ENCODE measurements at places on chromosomes 2 and 18.
A peak's percentile ranks its signal among the peaks of the same experiment; 100 is the strongest.

DNA sequence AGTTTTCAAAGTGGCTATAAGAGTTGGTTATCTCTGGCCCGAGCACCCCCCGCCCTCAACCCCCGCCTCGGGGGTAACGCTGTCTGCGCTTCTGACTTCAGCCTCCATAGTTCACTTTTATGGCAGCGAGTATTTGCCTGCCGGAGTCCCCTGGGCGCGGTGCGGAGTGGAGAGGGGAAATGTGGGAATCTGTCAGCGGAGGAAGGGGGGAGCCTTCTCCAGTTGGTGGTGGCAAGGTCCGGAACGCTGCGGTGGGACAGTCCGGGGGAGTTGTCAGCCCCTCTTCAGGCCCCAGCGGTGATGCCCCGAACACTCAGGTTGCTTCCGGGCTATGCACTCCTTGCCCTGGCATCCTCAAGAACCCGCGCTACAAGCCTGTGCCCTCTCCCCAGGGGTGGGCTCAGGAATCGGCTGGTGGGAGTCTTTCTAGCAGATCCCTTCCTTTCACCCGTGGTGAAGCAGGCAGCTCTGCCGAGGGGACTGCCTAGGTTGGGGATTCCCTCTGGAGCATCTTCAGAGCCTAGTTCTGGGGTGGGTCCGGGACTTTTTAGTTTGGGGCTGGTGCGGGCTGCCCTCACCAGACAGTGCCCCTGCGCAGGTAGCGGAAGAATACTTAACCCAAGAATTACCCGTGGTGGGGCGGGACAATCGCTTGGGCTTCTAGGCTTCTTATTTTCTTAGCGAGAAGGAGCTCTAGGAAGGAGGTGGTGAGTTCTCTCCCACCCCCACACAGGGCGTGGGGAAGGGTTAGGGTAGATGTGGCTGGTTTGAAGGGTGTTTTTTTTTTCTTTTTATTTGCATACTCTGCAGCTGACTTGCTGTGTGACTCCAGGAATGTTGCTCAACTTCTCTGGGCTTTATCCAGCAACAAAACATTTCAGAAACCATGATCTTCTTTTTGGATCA lies 1.6 kb downstream of the ATOH8 start:
- no peak for DNase-seq

DNA sequence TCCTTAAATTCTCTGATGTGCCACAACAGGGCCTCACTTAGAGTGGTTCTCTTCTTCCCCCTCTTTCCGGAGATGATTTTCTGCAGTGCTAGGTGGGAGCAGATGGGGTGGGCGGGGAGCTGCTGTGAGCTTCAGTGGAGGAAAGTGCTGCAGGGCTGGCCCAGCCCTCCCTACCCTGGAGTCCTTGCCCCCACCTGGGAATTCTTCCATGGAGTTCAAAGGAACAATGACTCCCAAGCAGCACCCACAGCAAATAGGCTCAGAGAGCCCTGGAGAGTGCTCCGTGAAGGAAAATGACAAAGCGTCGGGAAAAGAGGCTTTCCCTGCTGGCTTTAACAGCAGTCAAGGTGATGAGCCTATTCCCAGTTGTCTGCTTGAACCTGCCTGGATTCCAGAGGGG lies 28.8 kb downstream of the LOXHD1 start:
- no peak for DNase-seq

DNA sequence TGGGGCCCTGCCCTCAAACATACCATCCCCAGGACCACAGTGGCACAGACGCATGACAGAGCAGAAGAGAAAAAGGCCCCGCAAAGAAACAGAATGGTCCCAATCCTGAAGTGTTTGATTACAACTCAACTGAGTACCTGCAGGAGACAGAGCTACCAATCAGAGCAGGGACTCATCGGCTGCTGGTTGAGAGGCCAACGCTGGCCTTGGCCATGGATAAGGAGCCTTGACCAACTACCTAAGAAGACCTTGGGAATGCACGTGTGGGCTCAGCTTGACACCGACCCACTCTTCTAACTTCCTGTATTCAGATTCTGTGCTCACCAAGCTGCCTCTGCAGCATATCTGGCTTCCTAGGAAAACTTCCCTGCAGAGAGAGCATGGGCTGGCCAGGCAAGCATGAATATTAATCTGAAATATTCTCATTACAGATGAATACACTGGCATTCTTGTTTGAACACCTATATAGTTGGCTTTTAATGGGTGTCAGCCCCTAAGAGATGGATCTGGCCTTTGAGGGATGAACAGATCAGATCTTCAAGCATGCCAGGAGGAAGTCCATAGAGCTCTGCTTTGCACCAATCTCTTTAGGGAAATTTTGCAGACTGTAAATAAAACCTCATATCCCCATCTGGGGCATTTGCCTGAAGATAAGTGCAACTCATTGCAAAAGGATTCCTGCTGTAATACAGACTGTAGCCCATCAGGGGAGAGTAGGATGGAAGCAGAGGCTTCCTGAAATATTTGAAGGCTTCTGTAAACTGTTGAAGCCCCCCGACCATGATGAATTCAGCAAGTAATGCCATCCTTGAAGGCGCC lies 135.4 kb downstream of the BCL2 start:
- no peak for DNase-seq

DNA sequence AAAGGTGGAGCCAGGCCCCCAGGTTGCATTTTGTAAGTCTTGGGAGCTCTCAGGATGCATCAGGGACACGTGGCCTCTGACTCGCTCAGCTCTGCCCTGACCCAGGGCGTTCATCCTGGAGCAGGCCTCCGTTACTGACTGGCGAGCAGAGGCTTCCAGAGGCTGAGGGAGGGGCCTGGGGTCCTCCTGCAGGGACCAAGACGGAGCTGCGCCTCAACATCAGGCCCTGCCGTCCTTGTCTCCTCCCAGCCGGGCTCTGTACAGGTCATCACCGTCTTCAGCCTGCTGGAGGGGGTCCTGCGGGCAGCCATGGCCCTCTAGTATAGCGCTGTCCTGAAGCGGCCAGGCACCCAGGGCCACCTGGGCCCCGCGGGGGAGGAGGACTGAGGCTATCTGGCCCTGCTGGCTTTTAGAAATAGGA lies 10.2 kb upstream of the ALPP start:
- no peak for DNase-seq

GRCh38 chr18:30652387-30652786 lies 390.2 kb downstream of the DSC3 start:
- no peak for DNase-seq

DNA sequence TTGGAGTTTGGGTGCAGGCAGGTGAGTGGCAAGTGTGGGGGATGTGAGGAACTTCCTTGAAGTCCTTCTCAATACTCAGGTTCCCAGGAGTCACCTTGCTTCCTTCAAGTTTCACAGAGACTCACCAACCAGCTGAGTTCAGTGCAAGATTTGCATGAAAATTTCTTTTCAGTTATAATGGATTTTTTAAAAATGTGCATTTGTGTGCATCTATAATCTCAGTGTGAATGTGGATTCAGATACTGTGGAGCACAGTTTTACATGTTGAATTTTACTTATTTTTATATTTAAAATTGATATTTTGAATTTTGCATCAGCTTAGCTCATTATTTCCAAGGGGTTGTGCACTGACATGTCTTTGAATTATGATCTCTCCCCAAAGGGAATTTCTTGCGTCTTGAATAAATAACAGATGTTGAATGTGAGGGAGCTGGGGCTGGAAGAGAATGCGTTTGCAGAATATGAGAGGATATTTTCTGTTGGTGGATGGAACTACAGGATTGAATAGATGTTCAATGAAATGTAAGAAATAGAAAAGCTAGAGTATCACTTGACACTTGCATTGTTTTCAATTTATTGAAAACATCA lies 184.3 kb downstream of the RPRM start:
- DNase-seq: no peak

DNA sequence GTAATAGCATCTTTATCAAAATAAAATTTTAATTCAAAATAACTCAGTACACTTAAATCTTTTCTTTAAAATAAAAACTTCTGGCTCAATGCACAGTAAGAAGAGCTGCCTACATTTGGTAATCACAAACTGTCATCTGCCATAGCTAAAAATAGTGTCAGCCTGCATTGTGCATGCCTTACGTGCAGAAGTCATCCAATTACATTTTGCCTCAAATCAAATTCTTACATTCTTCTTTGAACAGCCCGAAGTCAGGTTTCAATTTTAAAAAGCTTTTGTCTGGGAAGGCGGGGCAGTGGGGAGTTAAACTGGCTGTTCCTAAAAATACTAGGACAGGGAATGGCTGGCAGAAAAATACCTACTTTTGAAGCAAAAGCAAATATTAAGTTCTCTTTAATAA lies 51.1 kb downstream of the RTN4 start:
- DNase-seq: no peak

GRCh38 chr2:176297737-176298136 lies 28.5 kb downstream of the MTX2 start:
- DNase-seq: no peak

GRCh38 chr2:164896226-164896625 lies 54.6 kb upstream of the COBLL1 start:
- DNase-seq: no peak

GRCh38 chr2:232488097-232488711 lies 570 bp upstream of the ECEL1 start:
- no peak for DNase-seq

GRCh38 chr2:1818811-1819210 lies 74.5 kb upstream of the PXDN start:
- DNase-seq: no peak

DNA sequence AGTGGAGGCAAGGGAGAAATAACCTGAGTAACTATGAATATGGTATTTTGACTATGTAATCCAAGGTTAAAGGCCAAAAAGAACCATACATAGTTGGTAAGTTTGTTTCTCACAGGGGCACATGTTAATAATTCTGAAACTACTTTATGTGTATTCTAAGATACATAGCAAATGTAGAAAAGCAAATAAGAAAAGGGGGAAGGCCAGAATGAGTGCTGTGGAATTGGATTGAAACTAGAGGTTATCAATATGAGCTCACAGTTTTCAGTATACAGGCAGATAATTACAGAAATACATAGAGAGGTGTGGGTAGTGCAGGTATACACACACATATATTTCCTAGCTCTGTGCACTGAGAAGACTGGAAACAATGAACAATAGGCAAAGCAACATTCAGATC lies 13.7 kb downstream of the INO80C start:
- no peak for DNase-seq

DNA sequence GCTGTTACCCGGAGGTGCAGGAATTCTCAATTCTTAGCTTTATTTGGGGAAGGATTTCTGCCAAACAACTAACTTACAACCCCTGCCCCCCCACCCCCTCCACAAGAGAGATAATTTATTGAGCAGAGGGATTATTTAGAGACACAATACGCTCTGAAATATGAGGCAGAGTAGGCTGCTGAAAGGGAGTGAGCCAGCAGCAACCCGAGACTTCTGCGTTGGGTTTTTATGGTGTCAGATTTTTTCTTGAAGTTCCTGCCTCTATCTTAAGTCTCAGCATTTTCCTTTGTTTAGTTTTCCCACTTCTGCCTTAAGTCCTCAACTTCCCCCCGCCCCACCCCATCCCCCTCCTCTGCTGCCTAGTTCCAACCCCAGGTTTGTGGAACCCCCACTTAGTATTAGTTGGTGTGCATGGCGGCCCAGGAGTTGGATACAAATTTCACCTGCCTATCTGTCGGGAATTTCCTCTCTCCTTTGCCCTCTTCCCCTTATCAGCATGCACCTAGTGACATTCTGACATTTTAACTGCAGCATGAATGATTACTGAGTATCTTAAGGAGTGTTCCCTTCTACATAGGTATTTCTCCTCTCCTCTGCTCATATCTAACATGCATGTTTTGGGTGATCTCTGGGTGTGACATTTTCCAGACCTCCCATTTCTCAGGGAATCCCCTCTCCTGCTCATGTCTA lies 1635.9 kb upstream of the LRRTM1 start:
- no peak for DNase-seq

GRCh38 chr18:41989508-41989907 lies 34.5 kb downstream of the PIK3C3 start:
- no peak for DNase-seq

GRCh38 chr2:125707611-125708010 lies 948.3 kb upstream of the GYPC start:
- DNase-seq: no peak

DNA sequence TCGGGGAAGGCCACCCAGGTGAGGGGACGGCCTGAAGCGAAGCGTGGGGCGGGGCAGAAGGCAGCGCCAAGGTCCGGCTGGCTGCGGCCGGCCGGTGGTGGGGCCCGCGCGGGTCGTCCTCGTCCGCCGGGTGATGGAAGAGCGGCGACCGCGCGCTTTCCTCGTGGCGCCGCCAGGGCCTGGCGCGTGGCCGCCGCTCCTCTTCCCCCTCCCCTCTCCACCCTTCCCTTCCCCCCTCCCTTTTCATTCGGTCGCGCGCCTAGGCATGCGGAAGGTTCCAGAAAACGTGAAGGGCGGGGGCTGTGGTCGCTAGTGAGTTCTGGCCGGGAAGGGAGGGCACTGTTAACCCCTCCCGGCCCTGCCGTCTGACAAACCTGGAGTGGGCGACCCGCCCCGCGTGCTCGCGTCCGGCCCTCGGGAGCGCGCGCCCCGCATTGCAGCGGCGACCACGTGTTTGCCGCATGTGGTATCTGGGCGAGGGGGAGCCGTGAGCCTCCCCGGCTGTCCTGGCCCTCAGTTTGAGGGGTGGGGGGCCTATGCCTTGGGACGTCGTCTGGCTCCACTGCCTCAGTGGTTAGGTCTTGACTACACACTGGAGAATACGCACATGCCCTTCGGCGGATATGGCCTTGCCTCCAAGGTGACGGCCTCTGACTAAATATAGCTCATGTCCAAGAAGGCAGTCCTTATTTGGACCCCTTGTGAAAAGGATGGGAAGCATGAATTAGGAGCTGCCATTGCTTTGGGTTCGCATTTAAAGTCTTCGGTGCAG lies 579 bp downstream of the MAT2A start:
- peak; percentile 78 for DNase-seq

DNA sequence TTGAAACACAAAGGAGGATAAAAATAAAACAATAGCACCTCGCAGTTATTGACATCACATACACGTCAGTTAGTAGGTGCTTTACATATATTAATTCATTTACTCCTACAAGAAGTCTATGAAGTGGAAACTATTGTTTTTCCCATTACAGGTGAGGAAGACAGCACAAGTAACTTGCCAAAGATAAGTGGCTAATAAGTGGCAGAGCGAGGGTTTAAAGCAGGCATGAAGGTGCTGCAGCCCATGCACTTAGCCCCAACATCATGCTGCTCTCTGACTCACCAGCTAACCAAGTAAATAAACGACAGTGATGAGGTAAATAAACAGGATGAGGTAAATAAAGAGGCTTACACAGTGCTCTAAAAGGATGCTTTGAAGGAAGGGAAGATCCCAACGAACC lies 498.6 kb upstream of the ZEB2 start:
- no peak for DNase-seq

DNA sequence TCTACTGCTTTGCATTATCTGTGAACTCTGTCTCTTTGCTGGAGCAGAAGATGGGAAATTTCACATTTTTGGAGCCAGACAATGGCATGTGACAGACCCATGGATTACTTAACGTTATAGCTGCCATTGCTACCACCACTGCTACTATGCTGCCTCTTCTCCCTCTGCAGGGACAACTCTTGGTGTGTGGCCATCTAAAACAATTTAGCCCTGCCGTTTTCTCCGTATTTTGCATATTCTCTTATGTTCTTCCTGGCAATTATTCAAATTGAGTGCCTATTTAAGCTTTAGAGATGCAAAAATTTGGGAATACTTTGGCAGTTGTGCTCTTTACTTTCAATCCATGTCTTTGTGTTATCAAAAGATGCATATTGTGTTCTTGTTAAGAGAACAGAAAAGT lies 386.8 kb downstream of the XIRP2 start:
- DNase-seq: no peak

GRCh38 chr18:23142251-23142929 lies 7.1 kb downstream of the CABLES1 start:
- DNase-seq: no peak
